Stimulated activated CD8-positive, alpha-beta memory T cell treated with anti-CD3 and anti-CD28 coated beads, Interleukin-7, amount 100 ng/mL, for 4 hours (primary cell): ENCODE measurements at places on chromosomes 6 and 20.

GRCh38 chr6:85192186-85192585 lies 257.7 kb upstream of the NT5E start:
- DNase-seq: no peak

DNA sequence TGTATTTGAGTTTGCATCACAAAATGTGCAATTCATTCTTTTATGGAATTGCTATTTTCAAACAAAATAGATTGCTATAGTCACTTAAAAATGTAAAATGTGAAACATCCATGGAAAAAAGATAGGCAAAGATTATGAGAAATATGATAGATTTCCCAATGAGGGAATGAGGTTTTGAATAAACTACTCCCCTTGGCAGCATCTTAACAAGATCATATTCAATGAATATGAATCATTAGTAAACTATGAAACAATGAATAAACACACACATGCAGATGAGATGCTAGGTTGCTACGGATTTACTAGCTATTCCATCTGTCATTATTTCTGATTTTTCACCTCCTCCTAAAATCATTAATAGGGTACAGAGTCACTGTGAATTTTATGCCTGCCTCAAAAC lies 401.8 kb downstream of the PHF3 start:
- no peak for DNase-seq

DNA sequence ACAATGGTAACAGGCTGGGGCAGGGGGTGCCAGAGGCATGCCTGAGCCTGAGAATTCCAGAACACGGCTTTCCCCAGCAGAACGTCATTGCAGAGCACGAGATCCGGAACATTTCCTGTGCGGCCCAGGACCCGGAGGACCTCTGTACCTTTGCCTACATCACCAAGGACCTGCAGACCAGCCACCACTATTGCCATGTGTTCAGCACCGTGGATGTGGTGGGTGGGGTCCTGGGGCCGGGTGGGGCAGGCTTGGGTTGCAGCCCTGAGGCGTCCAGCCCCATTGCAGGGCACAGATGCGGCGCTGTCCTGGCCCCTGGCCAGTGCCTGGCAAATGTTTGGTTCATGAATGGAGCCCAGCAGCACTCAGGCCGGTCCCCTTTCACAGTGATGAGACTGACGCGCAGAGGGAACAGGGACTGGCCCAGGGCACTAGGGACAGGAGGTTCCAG lies 57.1 kb downstream of the TCP11 start:
- DNase-seq: no peak

DNA sequence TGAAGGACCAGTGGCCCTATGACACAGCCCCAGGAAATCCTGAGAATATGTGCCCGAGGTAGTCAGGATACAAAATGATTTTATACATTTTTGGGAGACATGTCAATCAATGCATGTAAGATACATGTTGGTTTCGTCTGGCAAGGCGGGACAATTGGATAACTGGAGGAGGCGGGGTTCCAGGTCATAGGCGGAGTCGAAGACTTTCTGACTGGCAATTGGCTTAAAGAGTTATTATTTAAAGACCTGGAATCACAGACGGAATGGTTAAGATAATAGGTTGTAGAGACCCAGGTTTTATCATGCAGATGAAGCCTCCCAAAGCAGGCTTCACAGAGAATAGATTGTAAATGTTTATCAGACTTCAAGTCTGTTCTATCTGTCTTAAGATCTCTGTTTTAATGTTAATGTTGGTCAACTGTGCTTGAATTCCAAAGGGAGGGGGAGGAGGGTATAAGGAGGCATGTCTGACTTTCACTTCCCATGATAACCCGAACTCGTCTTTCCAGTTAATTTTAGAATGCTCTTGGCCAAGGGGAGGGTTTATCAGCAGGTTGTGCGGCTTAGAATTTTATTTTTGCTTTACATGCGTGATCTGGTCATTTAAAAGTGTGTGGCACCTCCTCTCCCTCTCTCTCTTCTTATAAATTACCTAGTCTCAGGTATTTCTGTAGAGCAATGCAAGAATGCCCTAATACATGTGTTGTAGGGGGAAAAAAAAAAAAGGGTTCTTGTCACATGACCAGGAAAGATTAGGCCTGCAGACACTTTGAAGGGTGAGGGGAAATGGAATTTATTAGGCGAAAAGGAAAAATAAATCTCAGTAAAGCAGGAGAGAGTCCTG lies 230.7 kb downstream of the NFATC2 start:
- no peak for DNase-seq

GRCh38 chr6:87139236-87139635 lies 16.1 kb upstream of the ZNF292 start:
- DNase-seq: no peak

DNA sequence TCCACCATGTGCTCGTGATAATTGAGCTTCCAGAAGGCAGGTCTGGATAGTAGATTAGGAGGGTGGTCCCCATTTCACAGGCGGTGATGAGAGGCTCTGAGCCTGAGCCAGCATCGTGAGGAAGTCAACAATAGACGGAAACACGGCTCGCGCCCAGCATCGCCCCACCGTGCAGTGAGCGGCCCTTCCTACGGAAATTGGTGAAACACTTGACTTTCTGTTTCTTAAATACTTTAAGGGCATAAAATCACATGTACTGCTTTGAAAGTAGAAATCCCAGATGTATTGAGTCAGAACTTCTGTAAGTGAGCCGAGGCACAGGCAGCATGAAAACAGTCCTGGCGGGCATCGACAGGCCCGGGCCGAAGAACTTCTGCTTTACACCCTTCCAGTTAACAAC lies 4.3 kb upstream of the KIF25 start:
- no peak for DNase-seq

- no peak for DNase-seq
These were observed 159.8 kb upstream of the PRDM1 start for GRCh38 chr6:105926318-105926717.

DNA sequence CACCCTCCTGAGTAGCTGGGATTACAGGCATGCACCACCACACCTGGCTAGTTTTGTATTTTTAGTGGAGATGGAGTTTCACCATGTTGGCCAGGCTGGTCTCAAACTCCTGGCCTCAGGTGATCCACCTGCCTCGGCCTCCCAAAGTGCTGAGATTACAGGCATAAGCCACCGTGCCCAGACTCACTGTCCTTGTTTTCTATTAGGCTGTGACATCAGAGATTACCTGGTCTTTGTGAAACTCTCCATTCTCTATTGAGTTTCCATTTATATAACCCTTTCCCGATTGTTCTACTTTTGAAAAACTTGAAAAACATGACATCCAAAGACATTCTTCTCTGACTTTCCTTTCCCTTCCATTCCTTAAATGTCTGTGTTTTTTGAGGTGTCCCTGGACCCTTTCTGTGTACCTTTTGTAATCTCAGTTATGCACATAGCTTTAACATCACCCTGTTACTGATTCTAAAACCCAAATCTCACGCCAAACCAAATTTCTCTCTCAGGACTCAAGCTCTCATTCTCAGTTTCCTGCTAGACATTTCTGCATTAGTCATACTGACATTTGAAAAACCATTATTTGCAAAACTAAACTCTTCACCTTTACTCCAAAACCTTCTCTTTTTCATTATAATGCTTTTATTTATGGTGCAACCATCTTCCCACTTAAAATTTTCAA lies 137.0 kb downstream of the KHDC1L start:
- DNase-seq: no peak

DNA sequence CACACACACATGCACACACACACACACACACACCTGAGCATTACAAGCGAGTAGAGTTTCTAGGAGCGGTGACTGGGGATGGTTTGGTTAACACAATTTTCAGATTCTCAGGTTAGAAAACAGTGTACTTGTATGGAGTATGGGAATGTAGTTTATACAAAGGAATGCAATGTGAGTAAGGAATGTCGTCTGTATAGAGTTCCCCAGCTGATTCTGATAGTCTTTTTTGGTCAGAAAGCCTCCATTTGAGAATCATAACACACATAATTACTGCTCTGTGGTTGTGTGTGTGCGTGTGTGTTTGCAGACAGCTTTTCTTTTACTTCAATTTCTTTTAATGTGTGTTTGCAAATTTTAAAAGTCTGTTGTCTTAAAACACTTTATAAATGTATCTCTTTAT lies 93.2 kb downstream of the MYO6 start:
- DNase-seq: no peak

GRCh38 chr6:149560736-149561135 lies 5.4 kb upstream of the GINM1 start:
- DNase-seq: no peak

DNA sequence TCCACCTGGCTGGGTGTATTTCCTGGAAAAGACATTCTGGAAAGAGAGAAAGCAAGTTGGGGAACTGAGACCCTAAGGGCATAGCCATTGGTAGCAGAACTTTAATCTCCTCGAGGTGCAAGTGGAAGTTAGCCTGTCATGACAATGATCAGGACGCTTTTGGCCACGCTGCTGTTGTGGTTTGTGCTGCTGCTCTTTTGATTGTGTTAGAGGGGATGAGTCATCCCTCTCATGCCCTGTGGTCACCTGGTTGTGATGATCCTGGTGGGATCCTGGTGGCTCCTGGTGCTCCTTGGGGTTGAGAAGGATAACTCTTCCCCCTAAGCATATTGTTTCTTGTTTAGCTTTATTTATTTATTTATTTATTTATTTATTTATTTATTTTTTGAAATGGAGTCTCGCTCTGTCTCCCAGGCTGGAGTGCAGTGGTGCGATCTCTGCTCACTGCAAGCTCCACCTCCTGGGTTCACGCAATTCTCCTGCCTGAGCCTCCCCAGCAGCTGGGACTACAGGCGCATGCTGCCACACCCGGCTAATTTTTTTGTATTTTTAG lies 350.3 kb downstream of the KIF16B start:
- DNase-seq: no peak

- DNase-seq: no peak
These were observed 87.2 kb downstream of the PDE7B start for GRCh38 chr6:135938576-135939207.

- DNase-seq: no peak
These were observed 148.3 kb downstream of the TFAP2B start for GRCh38 chr6:50966986-50967385.

DNA sequence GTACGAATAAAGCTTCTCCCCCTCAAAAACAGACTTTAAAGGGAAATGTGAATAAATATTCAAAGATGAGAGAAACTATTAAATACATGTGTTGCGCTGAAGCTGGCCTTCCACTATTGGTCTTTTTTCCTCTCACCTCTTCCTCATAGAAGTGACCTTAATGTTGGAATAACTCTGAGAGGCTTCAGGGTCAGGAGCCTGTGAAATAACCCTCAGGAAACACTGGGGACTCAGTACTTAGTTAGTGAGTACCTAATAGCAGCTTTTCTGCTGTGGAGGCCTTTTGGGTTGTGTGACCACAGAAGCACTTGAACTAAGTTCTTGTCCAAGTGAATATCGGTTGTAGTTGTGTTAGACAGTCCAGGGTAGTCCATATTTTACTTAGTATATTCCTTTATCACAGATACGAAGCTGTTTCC lies 799 bp upstream of the SHPRH start:
- DNase-seq: no peak

- DNase-seq: no peak
These were observed 101.4 kb downstream of the ZNF217 start for GRCh38 chr20:53492212-53492611.

GRCh38 chr20:63782051-63782471 lies 42.5 kb downstream of the SLC2A4RG start:
- no peak for DNase-seq
